Putamen (tissue), 1 donor: ENCODE measurements at places on chromosomes 3 and 15.

- DNase-seq = no peak
These were observed 13.1 kb upstream of the SETD5 start for GRCh38 chr3:9384141-9384828.

DNA sequence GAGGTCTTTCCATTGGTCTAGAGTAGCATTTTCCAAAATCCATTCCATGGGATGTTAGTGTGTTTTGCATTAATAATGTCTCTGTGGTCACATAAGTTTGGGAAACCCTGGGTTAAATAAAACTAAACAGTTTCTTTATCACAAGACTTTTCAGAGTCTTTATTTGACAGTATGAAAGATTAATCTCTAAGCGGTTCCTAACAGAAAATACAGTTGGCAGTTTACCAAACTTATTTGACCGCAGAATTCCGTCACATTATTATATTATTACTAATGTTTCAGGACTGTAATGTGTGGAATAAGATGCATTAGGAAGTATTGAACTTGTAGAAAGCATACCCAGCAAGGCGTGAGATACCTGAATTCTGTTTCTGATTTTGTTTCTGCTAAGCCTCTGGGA, 71.5 kb upstream of the ADAMTSL3 start:
- DNase-seq = no peak

- no peak for DNase-seq
These were observed 18.9 kb downstream of the MAGEL2 start for GRCh38 chr15:23628612-23629233.

DNA sequence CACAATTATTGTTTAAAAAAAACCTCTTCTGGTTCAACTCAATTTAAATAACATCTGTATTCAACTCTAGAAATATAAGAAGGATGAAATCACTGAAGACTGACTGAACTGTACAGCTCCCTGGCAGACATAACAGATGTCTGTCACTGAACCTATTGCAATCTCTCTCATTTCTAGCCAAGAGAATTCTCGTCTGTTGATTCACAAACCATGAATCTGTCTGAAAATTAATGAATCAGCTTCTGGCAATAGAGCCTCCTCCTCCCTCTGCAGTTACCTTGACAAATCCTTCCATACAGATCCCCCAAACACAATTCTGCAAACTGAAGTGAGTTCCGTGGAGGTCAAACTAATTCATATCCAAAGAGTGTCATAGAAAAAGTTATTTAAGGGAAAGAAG, 561.4 kb downstream of the PYDC2 start:
- no peak for DNase-seq

DNA sequence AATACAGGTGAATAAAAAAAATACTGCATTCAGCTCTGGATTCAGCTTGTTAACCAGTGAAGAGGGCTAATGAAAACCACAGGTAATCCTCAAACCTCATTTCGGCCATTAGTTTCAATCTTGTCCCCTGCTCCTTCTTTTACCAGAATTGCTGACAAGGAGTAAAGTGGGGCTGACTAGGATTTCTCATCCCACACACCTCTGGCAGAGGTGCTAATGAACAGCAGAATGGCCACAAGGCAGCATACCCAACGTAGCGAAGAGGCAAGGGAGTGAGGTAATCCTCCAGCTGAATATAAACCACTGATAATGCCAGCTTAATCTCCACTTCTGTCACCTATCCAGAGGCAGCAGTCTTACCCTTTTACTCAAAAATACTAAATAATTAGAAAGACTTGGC, 248.8 kb upstream of the CDIN1 start:
- no peak for DNase-seq

DNA sequence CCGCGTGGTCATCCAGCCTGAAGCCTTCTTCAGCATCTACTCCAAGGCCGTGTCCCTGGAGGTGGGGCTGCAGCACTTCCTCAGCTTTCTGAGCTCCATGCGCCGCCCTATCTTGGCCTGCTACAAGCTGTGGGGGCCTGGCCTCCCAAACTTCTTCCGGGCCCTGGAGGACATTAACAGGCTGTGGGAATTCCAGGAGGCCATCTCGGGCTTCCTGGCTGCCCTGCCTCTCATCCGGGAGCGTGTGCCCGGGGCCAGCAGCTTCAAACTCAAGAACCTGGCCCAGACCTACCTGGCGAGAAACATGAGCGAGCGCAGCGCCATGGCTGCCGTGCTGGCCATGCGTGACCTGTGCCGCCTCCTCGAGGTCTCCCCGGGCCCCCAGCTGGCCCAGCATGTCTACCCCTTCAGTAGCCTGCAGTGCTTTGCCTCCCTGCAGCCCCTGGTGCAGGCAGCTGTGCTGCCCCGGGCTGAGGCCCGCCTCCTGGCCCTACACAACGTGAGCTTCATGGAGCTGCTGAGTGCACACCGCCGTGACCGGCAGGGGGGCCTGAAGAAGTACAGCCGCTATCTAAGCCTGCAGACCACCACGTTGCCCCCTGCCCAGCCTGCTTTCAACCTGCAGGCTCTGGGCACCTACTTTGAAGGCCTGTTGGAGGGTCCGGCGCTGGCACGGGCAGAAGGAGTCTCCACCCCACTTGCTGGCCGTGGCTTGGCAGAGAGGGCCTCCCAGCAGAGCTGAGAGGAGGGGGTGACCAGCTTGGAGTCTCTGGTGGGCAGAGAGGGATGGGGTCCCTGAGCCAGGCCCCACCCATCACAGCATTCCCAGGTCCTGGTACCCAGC, 37.9 kb downstream of the GOLGA6A start:
- no peak for DNase-seq

DNA sequence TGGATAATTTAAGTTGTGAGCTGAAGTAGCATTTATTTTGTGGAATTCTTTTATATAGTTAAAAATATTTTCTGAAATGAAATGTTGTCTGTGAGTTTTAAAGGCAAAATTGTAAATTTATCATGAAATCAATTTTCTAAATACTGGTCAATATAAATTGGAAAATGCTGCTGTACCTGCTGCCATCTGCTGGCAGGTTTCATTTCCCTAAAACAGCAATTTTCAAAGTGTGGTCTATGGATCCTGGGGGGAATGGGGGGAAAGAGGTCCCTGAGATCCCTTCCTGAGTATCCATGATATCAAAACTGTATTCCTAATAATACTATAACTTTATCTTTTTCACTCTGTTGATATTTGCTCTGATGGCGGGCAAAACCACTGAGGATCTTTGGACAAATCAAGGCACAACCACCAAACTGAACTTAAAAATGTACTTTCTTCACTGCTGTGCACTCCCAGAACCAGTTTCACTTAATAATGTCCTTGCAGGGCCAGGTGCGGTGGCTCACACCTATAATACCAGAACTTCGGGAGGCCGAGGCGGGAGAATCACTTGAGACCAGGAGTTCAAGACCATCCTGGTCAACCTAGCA, 17.2 kb upstream of the CCR4 start:
- no peak for DNase-seq

- no peak for DNase-seq
These were observed 223.5 kb downstream of the NAALADL2 start for GRCh38 chr3:175082631-175083030.

DNA sequence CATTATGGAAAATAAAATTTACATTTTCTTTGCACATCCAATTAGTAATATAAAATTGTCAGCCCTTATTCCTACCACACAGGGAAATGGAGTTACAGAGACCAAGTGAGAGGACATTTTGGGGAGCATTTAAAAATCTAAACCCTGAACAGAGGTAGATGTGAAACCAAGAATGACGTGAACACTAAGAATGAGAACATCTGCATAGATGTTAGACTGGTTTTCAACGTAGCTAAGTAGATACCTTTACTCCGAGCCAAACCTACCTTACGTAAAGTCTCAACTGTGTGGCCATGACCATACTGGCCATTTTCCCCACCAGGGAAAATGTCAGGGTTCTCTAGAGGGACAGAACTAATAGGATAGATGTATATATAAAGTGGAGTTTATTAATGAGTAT, 51.4 kb upstream of the THBS1 start:
- no peak for DNase-seq

- no peak for DNase-seq
These were observed 96.7 kb downstream of the ADCY5 start for GRCh38 chr3:123352134-123352554.

- DNase-seq = no peak
These were observed 585.3 kb downstream of the GOLGA6L6 start for GRCh38 chr15:19956124-19956796.

GRCh38 chr15:64681424-64682024, 93.9 kb downstream of the RBPMS2 start:
- no peak for DNase-seq

- DNase-seq = no peak
These were observed 1.2 kb upstream of the ITIH4 start for GRCh38 chr3:52831500-52832301.

GRCh38 chr3:168088106-168088720, 7.5 kb downstream of the GOLIM4 start:
- DNase-seq = no peak

GRCh38 chr15:78368651-78369050, 28.5 kb downstream of the CRABP1 start:
- DNase-seq = no peak

GRCh38 chr15:55683376-55683775, 59.6 kb downstream of the PRTG start:
- DNase-seq = no peak

GRCh38 chr15:40051616-40052415, 12.8 kb upstream of the SRP14 start:
- no peak for DNase-seq

DNA sequence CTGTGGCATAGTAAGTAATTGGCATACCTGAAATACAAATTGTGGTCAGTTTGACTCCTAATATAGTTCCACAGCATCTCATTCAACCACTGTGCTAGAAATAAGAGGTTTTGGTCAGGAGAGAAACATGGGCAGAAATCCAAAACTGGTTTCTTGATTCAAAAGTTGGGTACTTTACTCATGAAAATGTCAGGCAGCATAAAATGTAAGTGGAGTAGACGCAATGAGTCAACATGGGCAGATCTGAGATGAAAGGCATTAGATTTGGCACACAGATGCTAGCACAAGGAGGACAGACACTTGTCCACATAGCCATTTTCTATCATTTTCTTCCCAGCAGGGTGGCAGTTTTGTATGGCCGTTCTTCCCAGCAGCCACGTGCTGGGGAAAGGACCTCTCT, 255.8 kb upstream of the CDIN1 start:
- DNase-seq = no peak

GRCh38 chr3:131944676-131945075, 90.1 kb downstream of the CPNE4 start:
- DNase-seq = no peak

DNA sequence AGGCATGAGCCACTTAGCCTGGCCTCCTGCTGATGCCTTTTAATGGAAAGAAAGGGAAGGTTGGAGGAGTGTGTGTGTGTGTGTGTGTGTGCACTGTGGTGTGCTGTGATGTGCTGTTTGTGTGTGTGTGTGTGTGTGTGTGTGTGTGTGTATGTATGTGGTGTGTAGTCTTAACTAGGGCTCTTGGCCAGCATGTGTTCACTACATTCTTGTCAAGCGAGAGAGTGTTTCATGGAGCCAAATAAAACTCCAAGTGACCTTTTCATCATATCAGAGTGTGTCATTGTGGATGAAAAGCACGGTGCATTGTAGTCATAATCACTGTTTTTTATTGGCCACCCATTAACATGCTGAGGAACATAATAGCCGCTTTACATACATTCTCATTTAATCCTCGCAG, 30.8 kb upstream of the BHLHE40 start:
- no peak for DNase-seq

DNA sequence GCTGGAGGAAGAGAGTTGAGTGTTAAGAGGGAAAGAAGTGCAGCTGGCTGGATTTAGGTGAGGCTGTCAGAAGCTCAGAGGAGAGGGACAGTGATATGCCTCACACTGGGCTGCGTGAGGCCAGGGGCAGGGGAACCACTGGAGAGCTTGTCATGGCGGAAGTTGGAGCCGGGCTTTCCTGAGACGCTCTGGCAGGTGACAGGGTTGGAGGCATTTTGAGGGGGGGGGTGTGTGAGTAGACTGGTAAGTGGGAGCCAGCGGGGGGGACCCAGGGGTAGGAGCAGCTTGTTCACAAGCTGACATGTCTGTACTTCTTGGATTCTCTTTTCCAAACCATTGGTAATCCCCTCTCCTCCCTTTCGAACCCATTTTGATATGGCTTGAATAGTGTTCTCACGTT, 331.5 kb upstream of the RGMA start:
- DNase-seq = no peak

DNA sequence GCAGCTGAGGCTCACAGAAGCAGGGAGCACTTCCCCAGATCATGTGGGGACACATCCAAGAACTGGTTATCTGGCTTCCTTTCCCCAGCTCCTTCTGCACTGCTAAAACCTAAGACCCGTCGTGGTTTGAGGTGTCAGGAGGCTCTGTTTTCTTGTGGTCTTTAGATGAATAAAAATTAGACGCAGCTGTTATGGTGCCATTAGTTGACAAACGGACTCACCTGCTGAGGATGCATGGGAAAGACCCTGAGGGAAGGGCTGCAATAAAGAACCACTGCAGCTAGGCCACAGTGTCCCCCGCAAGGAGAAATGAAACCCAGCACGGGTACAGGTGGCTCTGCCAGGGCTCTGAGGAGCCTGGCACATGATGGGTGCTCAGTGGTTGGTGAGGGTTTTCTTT, 99.4 kb downstream of the IQSEC1 start:
- no peak for DNase-seq

DNA sequence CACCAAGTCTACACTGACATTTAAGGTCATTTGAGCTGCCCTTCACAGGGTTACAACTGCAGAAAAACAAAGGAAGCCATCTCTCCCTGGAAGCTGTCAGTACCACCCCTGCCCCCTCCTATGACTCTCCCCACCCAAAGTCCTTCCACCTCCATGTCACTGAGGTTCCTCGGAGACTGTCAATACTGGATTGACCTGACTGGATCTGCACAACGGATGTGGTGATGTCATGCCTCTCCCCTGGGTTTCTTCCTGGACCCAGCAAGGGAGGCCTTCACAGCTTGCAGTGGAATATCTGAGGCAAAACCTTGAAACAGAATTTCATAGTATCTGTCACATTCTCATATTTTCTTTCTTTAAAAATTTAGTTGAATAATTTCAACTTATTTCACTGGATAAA, 153.5 kb downstream of the CLSTN2 start:
- DNase-seq = no peak

- DNase-seq = no peak
These were observed 20.9 kb upstream of the RBP1 start for GRCh38 chr3:139560411-139560810.

- DNase-seq = no peak
These were observed 290.0 kb upstream of the PLSCR5 start for GRCh38 chr3:146895026-146895749.

GRCh38 chr15:87300146-87300545, 956.4 kb downstream of the NTRK3 start:
- DNase-seq = no peak

DNA sequence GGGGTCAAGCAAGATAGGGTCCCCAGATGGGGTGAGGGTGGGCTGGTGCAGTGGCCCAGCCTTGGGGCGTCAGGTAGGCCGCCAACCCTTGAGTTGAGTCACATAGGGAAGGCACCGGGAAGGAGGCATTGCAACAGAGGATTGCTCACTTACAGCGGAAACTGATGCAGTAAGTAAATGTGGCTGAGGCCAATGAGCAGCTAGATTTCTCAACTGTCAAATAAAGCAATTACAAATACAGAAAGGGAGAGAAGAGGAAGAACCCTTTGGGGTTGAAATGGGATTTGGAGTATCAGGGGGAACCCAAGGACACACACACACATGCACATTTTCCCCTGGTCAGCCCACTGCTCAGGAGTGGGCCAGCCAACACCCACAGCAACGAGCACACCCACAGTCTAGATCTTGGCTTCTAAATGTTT, 44.0 kb downstream of the CHSY1 start:
- DNase-seq = no peak
